Activated CD4-positive, CD25-positive, alpha-beta regulatory T cell treated with anti-CD3 and anti-CD28 coated beads, Interleukin-2, amount 50 U/mL, for 72 hours (primary cell): ENCODE measurements at places on chromosomes 16 and 17.

GRCh38 chr16:64983963-64984362 is 137.9 kb downstream of the CDH11 start:
- no peak for DNase-seq

DNA sequence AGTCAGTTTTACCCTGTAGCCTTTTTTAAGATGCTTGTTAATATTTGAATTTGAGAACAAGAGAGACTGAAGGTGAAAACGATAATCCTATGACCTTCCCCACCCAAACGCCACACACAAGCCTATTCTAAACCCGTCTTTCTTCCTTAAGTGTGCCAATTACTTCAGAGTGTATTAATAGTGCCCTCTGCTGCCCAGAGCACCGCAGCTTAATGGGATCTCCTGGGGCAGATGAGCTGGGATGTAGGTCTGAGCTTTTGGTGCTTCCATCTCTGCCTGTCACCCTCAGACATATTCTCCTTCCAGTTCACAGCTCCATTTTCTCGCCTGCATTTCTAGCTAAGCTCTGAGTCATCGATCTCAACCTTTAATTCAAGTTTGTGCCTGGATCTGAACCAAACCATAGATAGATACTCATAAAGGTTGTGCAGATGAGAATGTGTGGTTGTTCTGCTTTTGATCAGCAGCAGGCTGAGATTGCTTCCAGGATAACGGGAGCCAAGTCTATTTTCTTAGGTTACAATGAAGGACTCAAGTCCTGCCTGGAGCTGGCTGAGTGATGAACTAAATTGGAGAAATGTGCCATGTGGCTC is 46.4 kb upstream of the CDH13 start:
- no peak for DNase-seq

DNA sequence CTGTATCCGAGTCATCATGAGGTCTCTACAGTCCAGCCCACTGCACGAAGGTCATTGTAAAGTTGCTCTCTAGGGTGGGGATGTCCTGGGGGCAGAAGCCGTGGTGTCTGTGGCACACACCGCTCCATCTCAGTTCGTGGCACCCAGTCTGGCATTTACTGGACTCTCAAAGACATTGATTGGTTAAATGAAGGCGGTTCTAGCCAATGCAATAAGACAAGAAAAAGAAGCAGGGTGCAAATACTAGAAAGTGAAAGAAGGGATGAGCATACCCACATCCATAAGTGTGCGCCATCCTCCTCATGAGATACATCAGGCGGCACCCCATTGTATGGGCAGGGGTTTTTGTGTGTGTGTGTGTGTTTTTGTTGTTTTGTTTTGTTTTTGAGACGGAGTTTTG is 10.7 kb upstream of the ATP2A3 start:
- DNase-seq: no peak

GRCh38 chr16:74862743-74863244 is 88.2 kb upstream of the FA2H start:
- no peak for DNase-seq
